ENCODE measurements at places on chromosomes 7 and 10. TPM values are rescaled to one million over a fixed set of nuclear protein-coding genes. Genes with fewer than 3 reads are reported as not detected.

Gene ANKRD16
- total RNA-seq: 28.4 TPM

Gene PTPRZ1
- not detected for total RNA-seq

Gene CADPS2
- 119 TPM for total RNA-seq

Gene CTBP2
- total RNA-seq: 76.0 TPM

Gene MCU
- total RNA-seq: 35.8 TPM

DNA sequence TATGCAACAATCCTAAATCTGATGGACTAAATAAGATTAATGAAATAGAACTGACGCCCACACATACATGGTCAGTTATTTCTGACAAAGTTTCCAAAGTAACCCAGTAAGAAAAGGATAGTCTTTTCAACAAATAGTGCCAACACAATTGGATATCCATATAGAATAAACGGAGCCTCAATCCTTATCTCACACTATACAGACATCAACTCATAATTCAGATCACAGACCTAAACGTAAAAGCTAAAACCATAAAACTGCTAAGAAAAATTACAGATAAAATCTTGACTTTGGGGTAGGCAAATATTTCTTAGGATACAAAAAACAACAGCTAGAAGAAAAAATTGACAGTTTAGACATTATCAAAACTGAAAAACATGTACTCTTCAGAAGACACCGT, 8.5 kb downstream of the CACUL1 start:
- H3K27ac ChIP-seq: peak overlapping the region; percentile 18
- no peak for DNase-seq
- no peak overlapping the region for H3K4me3 ChIP-seq
- H3K36me3 ChIP-seq: no peaks in the 10 kb centered on the region
- H3K4me1 ChIP-seq: peaks cover 3% of the 10 kb centered on the region
- no peaks in the 10 kb centered on the region for H3K27me3 ChIP-seq

DNA sequence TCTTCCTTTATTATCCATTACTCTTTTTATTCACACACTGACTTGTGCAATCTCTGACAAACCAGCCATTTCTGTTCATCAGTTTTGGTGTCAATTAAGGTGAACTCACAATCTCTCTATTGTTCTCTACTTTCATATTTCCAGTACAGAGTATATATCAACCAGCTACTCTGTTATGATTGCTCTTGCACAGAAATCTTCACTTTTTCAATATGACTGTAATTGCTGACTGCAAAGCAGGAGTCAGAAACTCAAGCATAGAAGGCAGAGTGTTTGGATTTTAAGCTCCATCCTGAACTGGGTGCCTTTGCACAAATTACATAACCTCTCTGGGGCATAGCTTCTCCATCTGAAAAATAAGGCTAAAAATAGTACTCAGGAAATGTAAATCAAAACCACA, 1042.0 kb downstream of the GRM8 start:
- no peak overlapping the region for H3K27ac ChIP-seq
- no peak overlapping the region for H3K4me3 ChIP-seq
- no peaks in the 10 kb centered on the region for H3K4me1 ChIP-seq
- no peaks in the 10 kb centered on the region for H3K36me3 ChIP-seq
- no peak for DNase-seq

DNA sequence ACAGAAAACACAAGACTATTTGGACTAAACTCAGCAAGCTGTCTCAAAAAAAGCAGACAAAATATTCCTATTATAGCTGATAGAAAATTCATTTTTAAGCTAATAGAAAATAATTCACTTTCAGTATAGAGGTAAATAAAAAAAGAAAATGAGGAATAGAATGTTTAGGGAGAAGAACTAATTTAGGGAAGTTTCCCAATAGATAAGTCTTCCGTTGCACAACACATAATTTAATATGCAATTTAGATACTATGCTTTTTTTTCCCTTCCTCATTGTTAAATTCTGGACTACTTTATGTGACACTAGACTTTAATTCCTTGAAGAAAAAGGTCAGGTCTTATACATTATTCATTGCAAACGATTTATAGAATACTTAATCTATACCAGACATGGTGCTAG, 10.3 kb downstream of the PNPLA8 start:
- no peaks in the 10 kb centered on the region for H3K36me3 ChIP-seq
- peaks cover 4% of the 10 kb centered on the region for H3K4me1 ChIP-seq
- no peak overlapping the region for H3K27ac ChIP-seq
- no peak overlapping the region for H3K4me3 ChIP-seq

DNA sequence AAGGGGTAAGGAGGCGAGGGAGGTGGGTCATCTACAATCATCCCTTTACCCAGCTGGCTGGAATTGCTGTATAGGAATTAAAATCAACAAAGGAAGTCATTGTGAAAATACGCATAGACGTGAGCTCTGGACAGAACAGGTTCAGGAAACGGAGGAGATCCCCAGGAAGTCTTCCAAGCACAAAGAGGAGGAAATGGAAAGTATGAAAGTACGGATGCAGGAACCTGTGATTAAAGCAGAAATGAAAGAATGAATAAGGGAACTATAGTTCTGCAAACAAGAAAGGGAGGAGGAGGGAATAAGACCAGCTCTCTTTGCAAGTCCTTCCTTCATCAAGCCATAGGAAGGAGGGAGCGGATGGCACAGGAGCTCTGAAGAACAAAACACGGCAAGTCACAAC, 61.8 kb downstream of the PYROXD2 start:
- DNase-seq: no peak
- no peak overlapping the region for H3K4me3 ChIP-seq
- H3K27me3 ChIP-seq: no peaks in the 10 kb centered on the region
- H3K36me3 ChIP-seq: no peaks in the 10 kb centered on the region
- no peaks in the 10 kb centered on the region for H3K4me1 ChIP-seq

DNA sequence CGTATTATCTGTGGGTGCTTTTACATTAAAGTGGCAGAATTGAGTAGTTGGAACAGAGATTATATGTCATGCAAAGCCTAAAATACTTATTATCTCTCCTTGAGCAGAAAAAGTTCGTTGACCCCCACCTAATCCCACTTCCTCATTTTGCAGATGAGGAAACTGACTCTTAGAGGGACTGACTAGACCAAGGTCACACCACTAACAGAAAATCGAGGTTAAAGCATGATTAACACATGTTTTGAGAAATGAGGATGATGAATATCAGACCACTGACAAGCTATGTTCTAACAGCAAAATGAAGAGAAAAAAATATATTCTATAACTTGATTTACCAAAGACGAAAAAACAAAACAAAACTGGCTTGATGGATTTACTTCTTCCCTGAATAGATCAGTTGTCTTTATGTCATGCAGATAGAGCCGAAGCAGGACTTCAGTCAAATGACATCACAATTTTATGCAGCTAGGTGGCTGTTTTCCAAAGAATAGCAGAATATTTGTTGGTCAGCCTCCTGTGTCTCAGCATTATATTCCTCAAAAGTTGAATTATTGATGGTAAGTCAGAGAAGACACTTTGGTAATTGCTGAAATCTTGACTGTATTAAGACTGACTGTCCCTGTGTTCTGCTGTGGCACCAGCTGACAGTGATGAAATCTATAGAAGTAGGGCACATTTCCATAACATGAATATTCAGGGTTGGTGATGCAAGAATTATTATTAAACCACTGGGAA, 24.2 kb upstream of the SMIM30 start:
- no peak overlapping the region for H3K4me3 ChIP-seq
- no peaks in the 10 kb centered on the region for H3K4me1 ChIP-seq

DNA sequence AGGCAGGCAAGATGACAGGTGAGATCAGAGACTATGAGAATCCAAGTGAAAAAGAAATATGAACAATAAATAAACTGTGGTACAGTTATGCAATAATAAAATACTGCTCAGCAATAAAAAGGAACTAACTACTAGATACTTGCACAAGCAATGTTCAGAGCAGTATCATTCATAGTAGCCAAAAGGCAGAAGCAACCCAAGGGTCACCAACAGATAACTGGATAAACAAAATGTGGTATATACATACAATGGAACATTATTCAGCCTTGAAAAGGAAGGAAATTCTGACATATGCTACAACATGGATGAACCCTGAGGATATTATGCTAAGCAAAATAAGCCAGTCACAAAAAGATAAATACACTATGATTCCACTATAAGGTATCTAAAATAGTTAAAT, 76.9 kb upstream of the KCNIP2 start:
- no peaks in the 10 kb centered on the region for H3K27me3 ChIP-seq
- no peak for DNase-seq
- no peaks in the 10 kb centered on the region for H3K4me1 ChIP-seq

DNA sequence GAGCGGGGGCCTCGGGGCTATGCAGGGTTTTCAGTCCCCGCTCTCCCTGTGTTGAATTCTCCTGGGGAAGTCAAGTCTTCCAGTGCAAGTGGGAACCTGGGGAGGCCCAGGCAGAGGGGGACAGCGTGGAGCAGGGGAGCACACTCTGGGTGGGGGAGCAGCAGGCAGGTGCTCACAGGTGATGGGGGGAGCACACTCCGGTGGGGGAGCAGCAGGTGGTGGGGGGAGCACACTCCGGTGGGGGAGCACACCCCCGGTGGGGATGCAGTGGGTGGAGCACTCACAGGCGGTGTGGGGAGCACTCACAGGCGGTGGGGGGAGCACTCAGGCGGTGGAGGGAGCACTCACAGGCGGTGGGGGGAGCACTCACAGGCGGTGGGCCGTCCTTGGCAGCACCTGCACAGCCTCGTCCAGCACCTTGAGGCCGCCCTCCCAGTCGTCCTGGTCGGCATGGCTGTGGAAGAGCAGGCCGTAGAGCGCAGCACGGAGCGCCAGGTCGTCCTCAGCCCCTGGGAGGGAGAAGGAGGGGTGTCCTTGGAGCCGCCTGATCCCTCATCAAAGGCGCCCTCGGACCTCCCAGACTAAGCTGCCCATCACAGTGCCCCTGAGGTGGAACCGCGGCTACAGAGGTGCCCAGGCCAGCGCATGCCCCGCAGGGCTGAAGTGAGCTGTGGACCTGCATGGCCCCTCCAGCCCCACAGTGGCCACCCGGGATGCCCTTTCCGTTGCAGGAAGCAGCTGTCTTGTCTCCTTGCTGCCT, 56.7 kb downstream of the CFAP46 start:
- H3K4me1 ChIP-seq: no peaks in the 10 kb centered on the region
- H3K27me3 ChIP-seq: no peaks in the 10 kb centered on the region
- DNase-seq: peak; percentile 5
- H3K4me3 ChIP-seq: no peak overlapping the region
- no peak overlapping the region for H3K27ac ChIP-seq

- H3K4me1 ChIP-seq: no peaks in the 10 kb centered on the region
- H3K27ac ChIP-seq: no peak overlapping the region
- no peaks in the 10 kb centered on the region for H3K36me3 ChIP-seq
- no peaks in the 10 kb centered on the region for H3K27me3 ChIP-seq
Observed at GRCh38 chr10:120483651-120484301, 26.7 kb downstream of the PLPP4 start.

DNA sequence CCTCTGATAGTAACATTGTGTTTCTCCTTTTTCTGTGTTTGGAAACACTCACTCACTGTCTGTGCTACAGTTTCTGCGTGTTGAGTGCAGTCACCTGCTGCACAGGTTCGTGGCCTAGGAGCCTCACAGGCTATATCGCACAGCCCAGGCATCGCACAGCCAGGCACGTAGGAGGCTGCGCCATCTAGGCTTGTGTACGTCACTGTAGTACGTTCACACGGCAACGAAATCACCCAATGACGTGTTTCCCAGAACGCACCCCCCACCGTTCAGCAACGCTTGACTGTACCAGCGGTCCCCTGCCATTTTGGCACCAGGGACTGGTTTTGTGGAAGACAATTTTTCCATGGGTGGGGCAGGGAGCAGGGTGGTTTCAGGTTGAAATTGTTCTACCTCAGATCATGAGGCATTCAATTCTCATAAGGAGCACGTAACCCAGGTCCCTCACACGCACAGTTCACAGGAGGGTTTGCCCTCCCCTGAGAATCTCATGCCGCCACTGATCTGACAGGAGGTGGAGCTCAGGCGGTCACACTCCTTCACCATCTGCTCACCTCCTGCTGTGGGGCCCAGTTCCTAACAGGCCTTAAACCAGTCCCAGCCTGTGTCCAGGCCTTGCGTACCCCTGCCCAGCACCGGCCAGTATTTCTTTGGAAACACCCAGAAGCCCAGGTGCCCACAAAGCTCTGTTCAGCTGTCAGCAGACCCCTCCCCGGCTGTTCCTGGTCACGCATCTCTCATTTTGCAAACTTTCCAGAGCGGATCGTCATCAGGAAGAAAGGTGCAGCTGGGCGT, 23.2 kb upstream of the PRKAR1B start:
- no peak for DNase-seq
- no peak overlapping the region for H3K27ac ChIP-seq
- no peaks in the 10 kb centered on the region for H3K36me3 ChIP-seq

GRCh38 chr7:38541440-38541839, 89.7 kb downstream of the AMPH start:
- H3K4me1 ChIP-seq: no peaks in the 10 kb centered on the region
- H3K27ac ChIP-seq: no peak overlapping the region
- DNase-seq: no peak
- no peaks in the 10 kb centered on the region for H3K36me3 ChIP-seq

- no peaks in the 10 kb centered on the region for H3K36me3 ChIP-seq
- H3K27me3 ChIP-seq: no peaks in the 10 kb centered on the region
Observed at GRCh38 chr7:5351507-5352265, 68.9 kb downstream of the SLC29A4 start.

GRCh38 chr10:106479636-106480035, 684.9 kb downstream of the SORCS1 start:
- H3K36me3 ChIP-seq: no peaks in the 10 kb centered on the region
- no peak overlapping the region for H3K27ac ChIP-seq

DNA sequence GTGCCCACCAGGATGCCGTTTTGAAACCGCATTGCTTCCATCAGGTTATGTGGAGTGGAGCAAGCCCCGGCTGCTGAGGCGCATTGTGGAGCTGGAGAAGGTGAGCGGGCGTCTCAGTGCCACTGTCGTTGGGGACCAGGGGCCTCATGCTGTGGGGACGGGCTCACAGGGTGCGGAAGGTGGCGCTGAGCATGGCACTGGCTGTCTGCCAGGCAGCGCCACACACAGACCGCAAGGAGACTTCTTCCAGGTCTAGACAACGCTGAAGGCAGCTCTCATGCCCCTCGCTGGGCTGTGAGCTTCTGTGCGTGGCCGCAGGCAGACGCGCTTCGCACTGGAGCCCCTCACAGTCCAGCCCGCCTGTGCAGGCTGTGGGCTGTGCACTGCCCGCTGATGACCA, 29.0 kb downstream of the IQCE start:
- H3K4me1 ChIP-seq: no peaks in the 10 kb centered on the region
- H3K27ac ChIP-seq: no peak overlapping the region
- no peak for DNase-seq
- no peak overlapping the region for H3K4me3 ChIP-seq

- H3K4me1 ChIP-seq: no peaks in the 10 kb centered on the region
- H3K27ac ChIP-seq: no peak overlapping the region
- DNase-seq: no peak
- H3K27me3 ChIP-seq: no peaks in the 10 kb centered on the region
- no peaks in the 10 kb centered on the region for H3K36me3 ChIP-seq
Observed at GRCh38 chr10:110350812-110351211, 46.1 kb upstream of the SMNDC1 start.

DNA sequence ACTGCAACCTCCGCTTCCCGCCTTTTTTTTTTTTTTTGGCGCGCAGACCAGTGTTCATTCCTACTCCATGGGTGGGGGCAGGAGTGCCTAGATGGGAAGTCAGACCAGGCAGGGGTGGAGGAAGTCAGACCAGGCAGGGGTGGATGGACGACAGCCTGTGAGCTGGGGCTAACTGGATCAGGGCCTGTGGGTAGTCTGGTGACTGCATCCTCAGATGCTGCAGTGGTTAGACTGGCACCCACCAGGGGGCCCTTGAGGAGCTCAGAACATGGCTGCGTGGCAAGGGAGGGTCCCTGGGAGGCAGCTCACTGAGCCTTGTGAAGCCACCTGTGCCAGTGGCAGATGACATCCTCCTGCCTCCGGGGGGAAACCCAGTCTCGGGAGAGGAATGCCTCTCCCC, 35.1 kb downstream of the RCC1L start:
- H3K27ac ChIP-seq: no peak overlapping the region
- DNase-seq: no peak
- no peaks in the 10 kb centered on the region for H3K27me3 ChIP-seq
- H3K4me1 ChIP-seq: no peaks in the 10 kb centered on the region
- H3K36me3 ChIP-seq: no peaks in the 10 kb centered on the region
- no peak overlapping the region for H3K4me3 ChIP-seq
